ENCODE measurements at places on chromosomes 13 and 19. TPM values are rescaled to one million over a fixed set of nuclear protein-coding genes. Genes with fewer than 3 reads are reported as not detected.

The NCAN gene
- total RNA-seq = not detected

The SWSAP1 gene
- total RNA-seq = 2.6 TPM

The SSBP4 gene
- 154 TPM for total RNA-seq

The WDR62 gene
- 24.9 TPM for total RNA-seq

The TEX101 gene
- not detected for total RNA-seq

The FOXA3 gene
- total RNA-seq = not detected

DNA sequence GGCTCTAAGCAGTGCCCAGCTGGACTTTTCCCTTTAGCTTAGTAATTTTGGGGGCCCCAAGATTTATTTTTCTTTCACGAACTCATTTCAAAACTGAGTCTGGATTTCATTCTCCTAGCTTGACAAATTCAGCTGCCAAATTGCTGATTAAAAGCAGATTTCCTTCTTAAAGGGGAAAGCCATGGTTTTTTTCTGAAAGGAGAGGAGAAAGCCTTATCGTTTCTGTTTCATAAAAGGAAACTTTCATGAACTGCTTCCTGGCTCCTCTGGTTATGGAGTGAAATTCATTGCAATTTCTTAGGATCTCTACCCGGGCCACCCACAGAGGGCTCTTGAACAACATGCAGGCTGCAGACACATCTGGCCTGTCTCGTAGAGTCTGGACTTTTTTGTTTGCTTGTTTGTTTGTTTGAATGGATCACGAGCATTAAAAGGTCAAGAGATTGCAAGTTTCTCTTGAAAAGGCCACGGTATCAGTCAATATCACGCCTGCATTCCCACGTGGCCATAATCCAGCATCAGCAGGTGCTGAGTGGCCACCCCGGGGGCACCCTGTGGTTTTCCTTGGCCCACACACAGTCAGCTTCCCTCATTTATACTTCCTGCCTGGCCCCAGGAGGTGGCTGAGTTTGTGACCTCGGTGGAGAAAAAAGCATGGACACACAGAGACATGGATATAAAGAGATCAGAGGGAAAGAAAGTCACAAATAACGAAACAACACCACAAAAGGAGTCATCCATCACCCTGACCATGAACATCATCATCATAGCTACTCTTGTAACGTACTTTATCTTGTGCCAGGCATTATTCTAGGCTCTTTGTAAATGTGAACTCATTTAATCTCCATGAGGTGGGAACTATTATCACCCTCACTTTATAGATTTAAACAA, 10.5 kb upstream of the KLK4 start:
- no peak for DNase-seq

DNA sequence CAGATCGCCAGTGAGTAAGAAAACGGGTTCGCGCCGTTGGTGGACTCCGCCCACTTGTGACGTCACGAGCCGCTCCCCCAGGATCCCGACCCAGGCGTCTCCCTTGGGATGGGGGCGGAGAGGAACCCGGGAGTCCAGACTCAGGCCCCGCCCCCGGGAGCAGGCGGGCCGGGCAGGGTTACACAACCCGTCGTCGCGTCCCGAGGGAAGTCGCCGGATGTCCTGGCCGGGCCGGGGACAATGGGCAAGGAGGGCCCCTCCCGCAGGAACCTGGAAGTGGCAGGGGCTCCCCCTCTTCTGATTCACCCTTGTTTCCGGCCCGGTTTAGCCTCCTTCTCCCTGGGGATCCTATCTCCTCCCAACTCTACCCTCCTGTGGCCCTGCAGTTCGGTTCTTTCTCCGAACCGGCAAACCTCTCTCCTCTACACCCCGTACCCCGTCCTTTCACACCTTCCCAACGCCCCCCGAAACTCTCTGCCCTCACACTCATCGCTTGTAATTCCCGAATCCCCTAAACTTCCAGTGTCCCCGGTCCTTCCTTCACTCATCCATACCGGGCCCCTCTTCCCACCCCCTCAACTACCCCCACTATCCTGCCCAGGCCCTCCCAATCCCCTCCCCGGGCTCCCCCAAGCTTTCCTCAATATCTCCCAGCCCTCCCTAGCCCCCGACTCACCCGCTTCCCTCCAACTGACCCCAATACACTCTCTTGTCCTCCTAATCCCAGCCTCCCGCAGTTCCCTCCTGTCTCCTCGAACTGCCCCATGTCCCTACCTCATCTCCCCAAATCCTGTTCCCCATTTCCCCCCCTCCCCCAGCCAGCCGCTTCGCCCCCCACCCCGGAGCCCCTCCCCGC, 20.0 kb upstream of the ERCC1 start:
- DNase-seq = peak; percentile 86

DNA sequence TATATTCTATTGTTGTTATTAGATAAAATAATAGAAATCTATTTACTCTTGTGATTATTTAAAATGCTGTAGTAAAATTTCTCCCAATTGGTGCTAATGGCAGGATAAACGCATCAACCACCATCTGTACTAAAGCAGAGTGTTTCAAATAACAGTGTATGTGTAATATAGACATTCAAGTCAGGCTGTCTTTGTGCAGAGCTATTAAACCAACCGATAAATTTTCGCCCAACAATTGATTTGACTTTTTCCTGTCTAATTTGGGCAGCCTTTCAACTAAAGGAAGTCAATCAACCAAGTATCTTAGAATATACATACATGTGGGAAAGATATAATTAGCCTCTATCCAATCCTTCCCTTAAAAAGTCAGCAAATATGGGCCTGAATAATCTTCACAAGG, 5.8 kb downstream of the AMER2 start:
- no peak for DNase-seq

DNA sequence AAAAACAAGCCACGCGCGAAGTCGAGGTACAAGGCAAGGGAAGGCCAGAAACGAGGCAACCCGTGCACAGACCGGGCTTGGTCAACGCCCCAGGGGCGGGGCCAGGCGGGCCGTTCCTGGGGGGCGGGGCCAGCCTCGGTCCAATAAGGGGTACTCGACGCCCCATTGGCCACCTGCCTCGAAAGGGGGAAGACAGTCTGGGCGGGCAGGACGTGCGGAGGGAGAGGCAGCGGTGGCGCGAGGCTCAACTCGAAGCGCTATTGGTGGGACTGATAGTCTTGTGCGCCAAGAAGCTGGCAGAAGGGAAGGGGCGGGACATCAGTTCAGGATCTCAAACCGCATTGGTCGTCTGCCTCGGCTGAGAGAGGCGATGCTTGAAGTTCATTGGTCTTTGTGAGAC, at the start of gene LYPD4:
Gene LYPD4, minus strand, starts transcription at position 83 of the 400 bp plus-strand sequence. CDS start 5,398 bp downstream, outside the sequence.
- DNase-seq = no peak

- no peak for DNase-seq
Observed at GRCh38 chr13:93847162-93847561, 620.6 kb downstream of the GPC6 start.

- DNase-seq = no peak
Observed at GRCh38 chr19:50451223-50451534, 18.5 kb downstream of the MYBPC2 start.

- no peak for DNase-seq
Observed at GRCh38 chr19:37362733-37363132, 8.2 kb upstream of the ZNF527 start.

GRCh38 chr13:23637829-23638228, 67.6 kb downstream of the TNFRSF19 start:
- DNase-seq = no peak

DNA sequence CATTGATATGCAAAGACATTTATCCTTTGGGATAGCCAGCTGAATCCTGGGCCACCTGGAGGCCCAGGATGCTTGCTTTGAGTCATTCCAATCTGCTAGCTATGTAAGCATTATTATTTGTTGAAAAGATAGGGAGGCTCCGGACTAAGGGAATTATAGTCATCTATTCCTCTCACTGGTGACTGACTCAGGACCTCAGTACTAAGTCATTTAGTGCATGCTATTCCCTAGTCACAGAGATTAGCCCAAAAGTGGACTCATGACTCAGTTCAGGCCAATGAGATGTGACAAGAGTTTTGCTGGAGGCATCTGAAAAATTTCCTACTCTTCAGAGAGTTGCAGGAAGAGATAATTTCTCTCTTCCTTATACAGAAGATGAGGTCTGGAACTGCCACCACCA, 67.9 kb upstream of the ITM2B start:
- DNase-seq = no peak

- peak; percentile 66 for DNase-seq
Observed at GRCh38 chr19:4370418-4371041, 27.2 kb downstream of the MPND start.

GRCh38 chr19:28933039-28933438, 279.9 kb downstream of the UQCRFS1 start:
- no peak for DNase-seq

DNA sequence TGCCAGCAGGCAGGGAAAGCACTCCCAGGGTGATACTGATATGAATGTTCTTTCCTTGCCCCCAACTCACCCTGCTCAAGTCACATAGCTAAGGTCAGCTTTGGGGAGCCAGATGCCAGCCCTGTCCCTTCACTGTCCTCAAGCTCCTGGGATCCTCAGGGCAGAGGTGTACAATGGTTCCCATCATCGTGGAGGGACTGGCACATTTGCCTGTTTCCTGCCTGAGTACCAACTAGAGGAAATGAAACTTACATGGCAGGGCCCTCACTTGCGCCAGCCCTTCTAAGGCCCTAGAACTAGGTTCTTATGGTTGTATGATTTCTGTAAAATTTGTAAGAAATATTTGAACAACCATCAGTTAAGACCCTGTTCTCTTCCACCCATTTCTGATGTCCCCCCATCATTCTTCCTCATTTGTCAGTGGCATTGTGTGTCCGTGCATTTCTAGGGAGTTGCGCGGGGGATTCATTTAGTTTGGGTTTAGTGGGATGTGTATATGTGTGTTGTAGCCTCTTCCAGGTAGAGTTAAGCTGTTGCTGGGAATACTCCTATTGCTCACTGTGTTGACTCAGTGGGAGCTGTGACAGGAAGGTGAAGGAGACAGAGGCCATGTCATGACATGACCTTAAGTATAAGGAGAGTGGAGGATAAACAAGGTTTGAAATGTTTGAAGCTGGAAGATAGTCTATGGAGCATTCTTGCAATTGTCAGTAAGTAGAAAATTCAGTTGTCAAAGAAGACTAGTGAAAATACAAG, 41.3 kb upstream of the RCBTB2 start:
- peak; percentile 53 for DNase-seq

GRCh38 chr19:9914001-9914314, 22.4 kb downstream of the OLFM2 start:
- DNase-seq = no peak

DNA sequence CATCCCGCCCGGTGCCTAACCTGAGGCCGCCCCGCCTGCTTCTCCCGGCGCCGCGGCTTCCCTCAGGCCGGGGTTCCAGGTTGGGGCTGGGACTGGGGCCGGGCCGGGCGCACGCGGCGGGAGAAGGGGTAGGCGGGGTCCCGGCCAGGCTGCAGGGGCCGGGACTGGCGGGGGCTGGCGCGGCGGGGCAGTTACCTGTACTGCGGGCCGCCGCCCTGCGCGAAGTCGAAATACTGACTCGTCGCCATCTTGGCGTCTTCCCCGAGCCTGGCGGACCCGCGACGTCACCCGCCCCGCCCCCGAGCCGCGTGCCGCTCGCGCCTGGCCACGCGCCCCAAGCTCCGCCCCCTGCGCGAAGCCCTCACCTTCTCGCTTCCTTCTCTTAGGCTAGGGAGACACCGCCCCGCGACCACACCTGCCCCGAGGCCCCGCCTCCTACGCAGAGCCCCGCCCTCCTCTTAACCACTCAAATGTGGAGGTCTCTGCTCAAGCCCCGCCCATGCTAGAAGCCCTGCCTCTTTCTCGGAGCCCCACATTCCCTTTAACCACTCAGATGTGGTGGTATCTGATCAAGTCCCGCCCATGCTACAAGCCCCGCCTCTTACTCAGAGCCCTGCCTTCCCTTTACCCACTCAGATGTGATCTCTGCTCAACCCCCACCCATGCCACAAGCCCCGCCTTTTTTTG, at the start of gene ZFR2:
Gene ZFR2, minus strand, starts transcription at position 269 of the 687 bp plus-strand sequence. Its CDS starts 21 bp downstream, at position 248.
- DNase-seq = peak; percentile 66

DNA sequence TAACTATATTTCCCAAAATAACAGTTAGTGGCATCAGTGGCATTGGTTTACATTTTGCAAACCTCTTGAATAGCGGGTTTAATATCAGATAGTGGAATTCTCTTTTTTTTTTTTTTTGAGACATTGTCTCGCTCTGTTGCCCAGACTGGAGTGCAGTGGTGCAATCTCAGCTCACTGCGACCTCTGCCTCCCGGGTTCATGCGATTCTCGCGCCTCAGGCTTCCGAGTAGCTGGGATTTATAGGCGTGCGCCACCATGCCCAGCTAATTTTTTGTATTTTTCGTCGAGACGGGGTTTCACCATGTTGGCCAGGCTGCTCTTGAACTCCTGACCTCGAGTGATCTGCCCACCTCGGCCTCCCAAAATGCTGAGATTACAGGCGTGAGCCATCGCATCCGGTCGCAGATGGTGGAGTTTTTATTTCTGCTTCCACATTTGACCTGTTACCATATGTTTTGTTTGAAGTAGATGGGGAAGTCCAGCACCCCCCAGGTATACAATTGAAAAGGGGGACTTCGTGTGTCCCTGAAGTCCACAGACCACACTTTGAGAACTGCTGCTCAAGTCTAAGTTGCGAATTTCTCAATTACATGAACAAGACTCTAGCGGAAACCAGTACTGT, 40.5 kb upstream of the XPO4 start:
- DNase-seq = no peak

GRCh38 chr19:49056101-49056901, 1.2 kb downstream of the CGB7 start:
- DNase-seq = peak; percentile 90

DNA sequence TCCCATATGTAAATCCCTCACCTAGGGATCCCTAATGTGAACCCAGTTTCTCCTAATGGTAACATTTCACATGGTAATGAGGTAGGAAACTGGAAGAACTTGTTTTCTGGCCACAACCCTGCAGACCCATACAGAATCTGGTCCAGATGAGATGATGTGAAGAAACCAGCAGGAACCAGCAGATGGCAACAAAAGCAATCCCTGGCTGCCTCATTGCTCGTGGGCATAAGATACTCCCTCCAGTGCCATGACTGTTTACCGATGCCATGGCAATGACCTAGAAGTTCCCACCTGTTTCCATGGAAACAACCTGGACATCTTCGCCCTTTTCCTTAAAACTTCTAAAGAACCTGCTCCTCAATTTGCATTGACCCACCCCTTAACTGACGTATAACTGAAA, 1.4 kb upstream of the CD209 start:
- no peak for DNase-seq

DNA sequence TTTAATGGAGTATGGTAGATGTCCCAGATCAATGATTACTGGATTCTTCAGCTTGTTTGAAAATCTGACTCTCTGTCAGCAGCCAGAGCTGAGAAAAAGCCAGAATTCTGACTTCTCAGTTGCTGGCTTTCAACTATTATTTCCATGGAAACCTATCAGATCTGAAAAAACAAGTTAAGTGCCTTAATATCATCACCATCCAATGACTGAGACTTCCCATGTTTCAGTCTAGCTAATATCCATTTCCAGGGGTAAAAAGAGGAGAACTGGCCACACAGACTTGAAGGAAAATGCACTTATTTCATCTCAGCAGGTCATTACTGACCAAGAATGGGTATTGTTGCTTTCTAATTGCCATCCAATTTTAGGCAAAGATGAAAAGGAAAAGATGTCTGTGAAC, 75.2 kb downstream of the TNFSF11 start:
- DNase-seq = no peak

All from activated CD4-positive, alpha-beta T cell treated with anti-CD3 and anti-CD28 coated beads, Interleukin-2, amount 10 ng/mL, durations not matched to agents 24 days and 14 days (primary cell).